Stimulated activated CD8-positive, alpha-beta memory T cell treated with anti-CD3 and anti-CD28 coated beads, Interleukin-7, amount 100 ng/mL, for 1 hour (primary cell): ENCODE measurements at places on chromosomes 7 and 10.

- DNase-seq: no peak
Observed at GRCh38 chr10:126518218-126519080, 130.2 kb upstream of the ADAM12 start.

- DNase-seq: no peak
Observed at GRCh38 chr10:69772933-69773704, 28.6 kb upstream of the COL13A1 start.

DNA sequence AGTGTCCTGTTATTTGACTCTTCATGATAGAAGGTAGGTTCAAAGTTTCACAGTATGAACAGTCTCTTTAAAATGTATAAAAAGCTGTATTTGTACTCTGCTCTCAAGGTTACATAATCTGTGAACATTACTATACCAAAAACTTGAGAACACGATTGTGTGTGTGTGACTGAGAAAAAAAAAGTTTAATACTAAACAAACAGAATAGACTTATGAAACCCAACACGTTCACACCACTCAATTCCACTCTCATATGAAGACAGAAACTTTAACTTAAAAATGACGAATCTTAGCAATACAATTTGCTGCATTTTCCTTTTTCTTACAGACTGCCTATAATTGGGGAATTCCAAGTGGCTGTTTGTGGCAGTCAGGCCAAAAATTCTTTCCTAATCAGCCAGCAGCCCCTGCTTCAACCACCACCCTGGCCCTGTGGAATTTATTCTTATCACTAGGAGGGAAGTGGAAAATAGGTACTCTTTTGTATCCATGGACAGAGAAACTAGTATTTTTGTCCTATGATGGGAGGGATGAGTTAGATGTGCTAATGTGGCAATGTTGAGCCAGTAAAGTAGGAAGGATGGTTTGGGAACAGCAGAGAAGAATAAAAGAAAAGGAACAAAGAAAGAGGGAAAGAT, 42.8 kb downstream of the MINDY3 start:
- no peak for DNase-seq

GRCh38 chr10:118708571-118708970, 46.2 kb downstream of the CACUL1 start:
- no peak for DNase-seq

DNA sequence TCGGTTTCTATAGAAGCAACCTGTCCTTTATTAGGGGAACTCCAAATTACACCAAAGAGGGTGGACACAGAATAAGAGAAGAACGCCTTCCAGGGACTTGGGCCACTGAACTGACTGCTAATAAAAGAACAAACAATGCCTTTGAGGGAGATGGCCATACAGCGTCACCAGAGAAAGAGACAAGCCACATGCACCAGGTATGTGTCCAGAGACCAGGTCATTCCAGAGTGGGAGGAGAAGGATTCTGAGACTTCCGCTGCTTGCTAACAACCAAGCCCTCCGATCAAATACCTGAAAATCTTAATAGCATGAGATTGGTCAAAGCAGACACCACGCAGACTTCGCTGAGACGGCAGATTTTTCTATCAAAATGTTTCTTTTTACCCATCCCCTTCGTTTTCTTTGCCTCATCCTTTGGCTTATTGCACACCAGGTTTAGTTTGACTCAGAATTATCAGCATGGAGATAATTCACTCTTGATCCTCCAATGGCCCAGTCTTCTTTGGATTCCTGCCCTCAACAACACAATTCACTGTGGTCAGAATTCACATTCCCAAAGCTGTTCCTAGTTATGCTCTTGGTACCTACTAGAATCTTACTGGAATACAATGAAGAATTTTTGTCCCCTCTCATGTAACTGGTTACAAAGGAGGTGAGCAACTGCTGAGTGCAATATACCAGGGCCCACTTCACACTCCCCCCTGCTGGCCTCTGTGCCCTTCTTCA, 87.4 kb upstream of the DDC start:
- no peak for DNase-seq

DNA sequence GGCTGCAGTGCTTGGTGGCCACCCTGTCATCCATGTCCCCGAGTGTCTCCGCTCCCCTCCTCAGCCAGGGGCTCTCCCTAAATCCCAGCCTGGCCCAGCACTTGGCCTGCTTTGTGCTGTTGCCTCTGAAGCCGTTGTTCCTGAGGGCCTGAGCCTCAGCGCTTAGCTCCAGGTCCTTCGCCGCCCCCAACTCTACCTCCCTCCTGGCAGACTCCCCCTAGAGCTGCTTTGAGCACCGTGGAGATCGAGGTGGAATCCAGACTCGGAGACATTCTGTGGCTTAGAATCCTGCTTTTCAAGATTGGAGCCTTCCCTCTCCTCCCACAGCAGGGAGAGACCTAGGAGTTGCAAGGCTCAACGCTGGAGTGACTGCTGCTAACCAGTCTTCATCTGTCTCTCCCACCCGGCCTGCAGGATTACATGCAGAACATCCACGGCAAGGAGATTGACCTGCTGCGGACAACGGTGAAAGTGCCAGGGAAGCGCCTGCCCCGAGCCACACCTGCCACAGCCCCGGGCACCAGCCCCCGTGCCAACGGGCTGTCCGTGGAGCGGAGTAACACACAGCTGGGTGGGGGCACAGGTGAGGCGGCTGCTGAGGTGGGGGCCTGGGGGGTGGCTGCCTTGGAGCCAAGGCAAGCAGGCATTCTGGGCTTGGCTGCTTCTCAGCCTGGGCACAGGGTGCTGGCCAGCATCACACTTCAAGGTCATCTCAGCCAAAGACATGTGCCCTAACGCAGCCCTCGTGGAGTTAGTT, 33.3 kb downstream of the GBX1 start:
- DNase-seq: no peak

DNA sequence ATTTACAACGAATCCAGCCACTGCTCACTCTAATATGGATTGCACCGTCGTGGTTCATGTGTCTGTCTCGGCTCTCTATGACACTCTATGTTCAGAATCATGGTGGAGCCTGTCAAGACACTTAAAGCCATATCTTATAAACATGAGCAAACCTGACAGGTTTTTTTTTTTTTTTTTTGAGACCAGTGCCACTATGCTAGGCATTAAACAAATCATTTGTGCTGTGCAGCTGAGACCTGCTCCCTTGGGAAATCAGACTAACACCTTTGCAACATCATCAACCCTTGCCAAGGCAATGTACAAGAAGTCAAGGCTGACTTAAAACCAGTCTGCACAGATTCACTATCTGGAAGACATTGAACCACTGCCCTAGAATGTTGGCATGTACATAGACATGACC, 181.2 kb upstream of the ANK3 start:
- DNase-seq: no peak

DNA sequence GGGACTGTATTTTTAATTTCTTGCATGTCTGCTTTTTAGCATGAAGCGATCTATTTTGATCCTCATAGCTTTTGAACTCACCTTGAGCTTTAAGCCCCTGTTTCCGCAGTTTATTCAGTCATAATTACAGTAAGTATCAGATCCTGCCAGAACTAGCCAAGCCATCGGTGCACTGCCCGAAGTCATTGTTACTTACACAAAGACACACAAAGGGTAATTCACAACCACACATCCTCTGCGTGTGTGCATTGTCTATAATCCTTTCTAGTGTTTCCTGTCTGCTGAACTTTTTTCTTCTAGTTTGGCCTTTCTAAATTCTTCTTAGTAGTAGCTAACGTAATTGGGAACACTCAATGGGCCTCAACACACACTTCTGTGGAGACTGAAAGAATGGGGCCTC, 133.0 kb downstream of the SFMBT2 start:
- no peak for DNase-seq
